Activated T-cell treated with anti-CD3 and anti-CD28 coated beads, Interleukin-2, amount 50 U/mL, for 72 hours (primary cell): ENCODE measurements at places on chromosomes 5 and 9.
A peak's percentile ranks its signal among the peaks of the same experiment; 100 is the strongest.

DNA sequence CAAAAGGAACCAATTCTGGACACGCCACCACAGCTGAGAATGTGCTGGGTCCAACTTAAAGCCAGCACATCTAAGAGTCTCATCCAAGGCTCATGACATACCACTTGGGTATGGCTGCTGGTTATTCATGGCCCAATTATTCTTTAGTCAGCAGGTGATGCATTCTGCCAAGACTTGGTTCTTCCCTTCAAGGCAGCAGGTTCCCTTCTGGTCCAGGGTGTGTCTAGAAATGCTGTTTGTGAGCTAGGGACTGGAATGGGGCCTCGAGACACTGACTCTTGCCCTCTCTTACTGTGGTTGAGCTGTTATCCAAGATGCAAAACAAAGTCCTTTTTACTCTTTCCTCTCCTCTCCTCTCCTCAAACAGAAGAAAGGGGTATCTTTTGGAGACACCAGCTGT is 522.6 kb downstream of the HINT1 start:
- H3K27me3 ChIP-seq = peaks cover 6% of the 10 kb centered on the region
- no peak overlapping the region for H3K27ac ChIP-seq
- no peaks in the 10 kb centered on the region for H3K36me3 ChIP-seq
- DNase-seq = no peak

GRCh38 chr5:172558076-172558976 is 82.7 kb upstream of the NEURL1B start:
- H3K4me1 ChIP-seq = no peaks in the 10 kb centered on the region
- H3K27me3 ChIP-seq = peaks cover 20% of the 10 kb centered on the region
- H3K4me3 ChIP-seq = no peak overlapping the region
- no peak for DNase-seq
- no peak overlapping the region for H3K27ac ChIP-seq

- no peak overlapping the region for H3K4me3 ChIP-seq
- H3K36me3 ChIP-seq = no peaks in the 10 kb centered on the region
- peaks cover 18% of the 10 kb centered on the region for H3K27me3 ChIP-seq
- no peak for DNase-seq
These were observed 7.6 kb downstream of the SLC1A3 start for GRCh38 chr5:36613771-36614656.

DNA sequence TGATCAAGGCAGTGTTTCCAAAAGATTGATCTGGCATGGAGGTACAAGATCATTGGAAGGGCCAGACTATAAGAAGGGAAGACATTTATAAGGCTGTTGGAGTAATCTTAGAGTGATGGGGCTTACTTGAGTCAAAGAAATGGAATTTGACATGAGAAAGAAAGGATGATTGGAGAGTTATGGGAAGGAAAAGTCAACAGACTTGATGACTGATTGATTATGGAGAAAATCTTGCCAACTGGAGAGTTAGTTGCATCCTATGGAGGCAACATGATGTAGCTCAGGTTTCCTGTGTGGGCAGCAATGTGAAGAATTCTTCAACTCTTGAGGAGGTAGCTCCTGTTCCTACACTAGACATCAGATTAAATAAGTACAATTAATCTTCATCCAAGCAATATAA is 10.9 kb upstream of the MAST4 start:
- no peak for DNase-seq
- H3K4me1 ChIP-seq = peaks cover 8% of the 10 kb centered on the region
- H3K4me3 ChIP-seq = no peak overlapping the region
- peaks cover 50% of the 10 kb centered on the region for H3K27me3 ChIP-seq

- H3K4me3 ChIP-seq = no peak overlapping the region
- H3K27me3 ChIP-seq = no peaks in the 10 kb centered on the region
- no peaks in the 10 kb centered on the region for H3K36me3 ChIP-seq
- no peak for DNase-seq
These were observed 30.0 kb upstream of the COL15A1 start for GRCh38 chr9:98913705-98914104.

DNA sequence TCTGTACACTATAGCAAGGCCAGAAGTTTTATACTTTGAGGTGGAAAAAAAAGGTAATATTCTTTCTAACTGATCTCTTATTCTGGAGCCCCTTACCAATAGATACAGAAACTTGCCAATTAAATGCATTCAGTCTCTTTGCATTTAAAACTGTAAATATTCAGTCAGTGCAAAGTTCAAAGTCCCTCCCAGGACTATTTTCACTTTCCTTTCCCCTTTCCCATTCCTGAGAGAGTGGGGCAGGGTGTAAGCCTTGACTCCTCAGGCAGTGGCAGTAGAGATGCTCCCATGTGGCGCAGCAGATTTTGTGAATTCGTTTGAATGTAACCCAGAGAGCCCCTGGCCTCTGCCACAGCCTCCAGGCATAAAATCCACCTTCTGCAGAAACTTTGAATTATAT is 29.9 kb downstream of the CETN3 start:
- H3K27me3 ChIP-seq = peaks cover 25% of the 10 kb centered on the region
- peaks cover 2% of the 10 kb centered on the region for H3K36me3 ChIP-seq
- no peak for DNase-seq
- no peaks in the 10 kb centered on the region for H3K4me1 ChIP-seq
- H3K4me3 ChIP-seq = no peak overlapping the region

DNA sequence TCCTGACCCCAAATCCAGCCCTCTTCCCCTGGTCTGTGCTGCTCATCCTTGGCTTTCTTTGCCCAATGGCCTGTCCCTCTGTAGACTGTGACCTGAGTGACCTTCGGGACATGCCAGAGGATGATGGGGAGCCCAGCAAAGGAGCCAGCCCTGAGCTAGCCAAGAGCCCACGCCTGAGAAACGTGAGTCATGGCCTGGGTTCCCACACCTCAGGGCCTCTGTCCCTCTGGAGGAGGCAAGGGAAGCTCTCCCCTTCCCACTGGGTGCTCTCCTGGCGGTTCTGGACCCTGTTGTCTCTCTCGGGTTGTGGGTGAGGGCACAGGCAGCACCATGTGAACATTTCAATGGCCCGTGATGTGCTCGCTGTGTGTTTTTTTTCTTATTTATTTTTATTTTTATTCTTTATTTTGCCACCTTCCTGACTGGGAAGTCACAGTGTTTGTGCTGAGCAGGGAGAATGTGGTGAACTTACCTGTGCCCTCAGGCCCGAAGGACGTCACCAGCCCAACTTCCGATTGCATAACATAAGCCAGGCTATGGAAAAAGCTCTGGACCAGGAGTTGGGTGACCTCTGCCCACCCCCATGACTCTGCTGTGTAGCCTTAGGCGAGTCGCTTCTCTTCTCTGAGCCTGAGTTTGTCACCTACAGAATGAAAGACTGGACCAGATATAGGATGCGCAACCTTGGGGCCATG is 29.5 kb downstream of the AFAP1L1 start:
- no peaks in the 10 kb centered on the region for H3K27me3 ChIP-seq
- no peaks in the 10 kb centered on the region for H3K36me3 ChIP-seq
- no peak overlapping the region for H3K4me3 ChIP-seq
- DNase-seq = no peak

- no peaks in the 10 kb centered on the region for H3K27me3 ChIP-seq
- no peaks in the 10 kb centered on the region for H3K4me1 ChIP-seq
These were observed 12.7 kb upstream of the C1QTNF3 start for GRCh38 chr5:34055667-34056066.

- H3K27ac ChIP-seq = no peak overlapping the region
- no peaks in the 10 kb centered on the region for H3K36me3 ChIP-seq
- no peaks in the 10 kb centered on the region for H3K27me3 ChIP-seq
- H3K4me1 ChIP-seq = no peaks in the 10 kb centered on the region
- DNase-seq = no peak
- H3K4me3 ChIP-seq = no peak overlapping the region
These were observed 12.6 kb downstream of the SLIT3 start for GRCh38 chr5:169288066-169288930.

DNA sequence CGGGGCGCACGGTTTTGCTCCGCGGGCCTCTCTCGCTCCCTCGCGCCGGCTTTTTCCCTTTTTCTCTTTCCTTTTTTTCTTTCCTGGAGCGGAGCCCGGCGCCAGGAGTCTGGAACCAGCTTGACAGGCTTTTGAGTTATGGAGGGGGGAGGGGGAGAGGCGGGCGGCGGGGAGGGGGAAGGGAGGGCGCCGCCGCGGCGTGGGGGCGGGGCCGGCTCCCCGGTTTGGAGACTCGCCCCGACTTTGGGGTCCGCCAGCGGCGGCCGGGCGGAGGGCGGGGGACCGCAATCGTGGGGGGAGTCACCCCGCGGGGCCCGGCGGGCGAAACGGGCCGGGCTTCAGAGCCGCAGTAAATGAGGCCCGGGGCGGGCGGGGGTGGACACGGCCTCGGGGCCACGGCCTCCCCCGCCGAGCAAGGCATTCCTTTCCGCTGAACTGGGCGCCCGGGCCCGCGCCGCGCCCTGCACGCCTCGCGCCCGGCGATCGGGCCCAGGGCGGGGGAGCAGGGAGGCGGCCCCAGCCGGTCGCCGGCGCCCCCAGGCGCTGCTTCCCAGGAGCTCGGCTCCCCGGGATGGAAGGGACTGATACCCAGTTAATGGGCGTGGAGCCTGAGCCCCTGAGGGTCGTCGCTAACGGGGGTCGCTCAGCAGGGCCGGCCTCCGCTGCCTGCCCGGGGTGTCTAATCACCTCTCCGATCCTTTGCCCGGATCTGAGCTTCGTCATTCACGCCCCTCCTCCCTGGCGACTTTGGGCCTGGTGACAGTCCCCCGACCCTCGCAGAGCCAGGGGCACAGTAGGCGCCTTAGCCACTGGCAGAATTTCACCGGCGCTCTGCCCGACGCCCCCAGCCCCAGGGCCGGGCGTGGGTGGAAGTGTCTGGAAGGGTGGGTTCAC is 138.1 kb downstream of the C9orf50 start:
- no peaks in the 10 kb centered on the region for H3K27me3 ChIP-seq
- no peaks in the 10 kb centered on the region for H3K36me3 ChIP-seq
- DNase-seq = peak; percentile 57
- H3K4me1 ChIP-seq = peaks cover 45% of the 10 kb centered on the region

GRCh38 chr9:137382444-137383080 is 40.4 kb downstream of the EXD3 start:
- H3K36me3 ChIP-seq = no peaks in the 10 kb centered on the region
- no peak overlapping the region for H3K4me3 ChIP-seq
- DNase-seq = no peak
- H3K27me3 ChIP-seq = no peaks in the 10 kb centered on the region

- H3K4me3 ChIP-seq = no peak overlapping the region
- H3K36me3 ChIP-seq = no peaks in the 10 kb centered on the region
- no peak overlapping the region for H3K27ac ChIP-seq
- peaks cover 28% of the 10 kb centered on the region for H3K4me1 ChIP-seq
These were observed 9.0 kb downstream of the OR2S2 start for GRCh38 chr9:35948901-35949318.

GRCh38 chr9:103757062-103757461 is 337.0 kb upstream of the SMC2 start:
- no peak overlapping the region for H3K4me3 ChIP-seq
- H3K27me3 ChIP-seq = no peaks in the 10 kb centered on the region
- no peak for DNase-seq
- H3K36me3 ChIP-seq = no peaks in the 10 kb centered on the region

DNA sequence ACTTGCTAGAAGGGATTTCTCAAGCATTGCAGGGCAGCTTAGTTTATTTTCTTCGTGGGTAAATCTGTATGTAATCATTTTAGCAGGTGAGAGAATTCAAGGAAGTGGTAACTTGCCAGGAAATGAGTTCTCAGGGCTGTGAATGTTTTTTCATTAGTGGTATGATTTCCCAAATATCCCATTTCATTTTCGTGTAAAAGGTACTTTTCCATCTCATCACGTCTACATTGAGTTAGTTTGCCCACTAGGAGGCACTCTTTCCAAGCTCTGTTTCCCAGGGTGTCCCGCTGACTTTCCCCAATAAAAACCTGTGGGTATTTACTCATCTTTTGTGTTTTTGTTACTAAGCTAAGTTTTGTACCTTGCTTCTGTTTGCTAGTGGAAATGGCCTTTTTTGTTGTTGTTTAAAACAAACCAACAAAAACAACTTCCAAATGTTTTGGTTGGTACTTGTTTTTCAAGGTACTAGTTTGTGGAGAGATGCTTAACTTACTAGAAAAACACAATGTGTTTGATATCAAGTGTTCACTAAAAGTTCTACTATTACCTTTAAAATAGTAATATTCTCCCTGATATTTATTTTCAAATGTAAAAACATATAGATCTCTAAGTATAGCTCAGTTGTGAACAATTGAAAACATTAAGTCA is 373.6 kb downstream of the ADGRV1 start:
- peak; percentile 47 for DNase-seq
- no peak overlapping the region for H3K27ac ChIP-seq
- H3K36me3 ChIP-seq = no peaks in the 10 kb centered on the region
- peaks cover 5% of the 10 kb centered on the region for H3K4me1 ChIP-seq

DNA sequence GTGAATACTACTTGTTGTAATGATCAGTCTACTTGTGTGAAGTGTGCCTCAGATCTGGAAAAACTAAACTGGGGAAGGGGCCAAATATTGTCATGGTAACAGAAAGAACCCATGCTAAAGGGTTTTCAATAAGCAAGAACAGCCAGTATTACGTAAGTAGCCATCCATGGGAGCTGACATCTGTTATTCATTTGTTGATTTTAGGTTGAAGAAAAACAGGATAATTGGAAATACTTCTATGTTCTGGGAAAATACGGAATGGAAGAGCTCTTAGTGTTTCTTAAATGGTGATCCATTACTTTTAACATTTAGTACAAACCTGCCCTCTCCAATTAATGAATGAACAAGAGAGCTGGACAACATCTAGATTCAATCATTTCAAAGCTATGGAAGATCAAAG is 485.8 kb downstream of the NTRK2 start:
- no peak overlapping the region for H3K27ac ChIP-seq
- peaks cover 7% of the 10 kb centered on the region for H3K27me3 ChIP-seq
- no peak for DNase-seq
- H3K4me3 ChIP-seq = no peak overlapping the region

DNA sequence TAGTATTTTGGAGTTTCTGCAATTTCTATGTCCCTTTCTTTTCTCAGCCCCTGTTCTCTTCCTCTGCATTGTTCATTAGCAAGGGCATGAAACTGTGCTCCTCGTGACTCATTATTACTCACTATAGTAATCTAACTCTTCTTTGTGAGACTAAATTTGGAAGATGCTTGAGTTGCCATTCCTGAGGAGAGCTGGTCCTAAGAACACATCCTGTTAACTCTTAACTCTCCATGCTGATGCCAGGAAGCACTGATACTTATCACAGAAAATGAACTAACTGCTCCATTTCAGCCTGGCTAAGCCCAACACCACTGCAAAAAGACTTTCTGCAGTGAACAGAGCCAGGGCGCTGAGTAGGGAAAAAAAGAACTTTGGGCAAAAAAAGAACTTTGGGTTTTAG is 10.6 kb upstream of the CSNK1A1 start:
- H3K36me3 ChIP-seq = no peaks in the 10 kb centered on the region
- peak overlapping the region; percentile 10 for H3K4me3 ChIP-seq
- peak overlapping the region; percentile 3 for H3K27ac ChIP-seq
- H3K27me3 ChIP-seq = no peaks in the 10 kb centered on the region

DNA sequence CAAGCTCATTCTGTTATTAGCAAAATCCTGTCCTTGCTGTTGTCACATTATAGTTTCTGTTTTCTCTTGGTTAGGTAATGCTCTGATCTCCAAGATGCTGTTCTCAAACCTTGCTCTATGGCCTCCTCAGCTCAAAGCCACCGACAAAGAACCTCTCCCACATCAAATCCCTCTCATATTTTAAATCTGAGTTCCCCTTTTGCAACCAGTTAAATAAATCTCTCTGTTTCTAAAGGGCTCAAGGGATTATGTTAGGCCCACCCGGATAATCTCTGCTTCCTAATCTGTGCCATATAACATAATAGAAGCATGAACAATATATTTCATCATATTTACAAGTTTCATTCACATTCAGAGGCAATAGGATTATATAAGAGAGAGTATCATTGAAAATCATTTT is 286.0 kb downstream of the CYLC2 start:
- H3K36me3 ChIP-seq = no peaks in the 10 kb centered on the region
- no peak for DNase-seq
- H3K4me1 ChIP-seq = no peaks in the 10 kb centered on the region
